DMS 273 treated with DMSO at 0.1 percent for 48 hours (cell line): ENCODE measurements at places on chromosomes 11 and 22.

GRCh38 chr11:440065-441042 lies 1.5 kb downstream of the ANO9 start:
- no peak for DNase-seq

GRCh38 chr11:128465531-128465930 lies 121.8 kb downstream of the ETS1 start:
- no peak for DNase-seq

DNA sequence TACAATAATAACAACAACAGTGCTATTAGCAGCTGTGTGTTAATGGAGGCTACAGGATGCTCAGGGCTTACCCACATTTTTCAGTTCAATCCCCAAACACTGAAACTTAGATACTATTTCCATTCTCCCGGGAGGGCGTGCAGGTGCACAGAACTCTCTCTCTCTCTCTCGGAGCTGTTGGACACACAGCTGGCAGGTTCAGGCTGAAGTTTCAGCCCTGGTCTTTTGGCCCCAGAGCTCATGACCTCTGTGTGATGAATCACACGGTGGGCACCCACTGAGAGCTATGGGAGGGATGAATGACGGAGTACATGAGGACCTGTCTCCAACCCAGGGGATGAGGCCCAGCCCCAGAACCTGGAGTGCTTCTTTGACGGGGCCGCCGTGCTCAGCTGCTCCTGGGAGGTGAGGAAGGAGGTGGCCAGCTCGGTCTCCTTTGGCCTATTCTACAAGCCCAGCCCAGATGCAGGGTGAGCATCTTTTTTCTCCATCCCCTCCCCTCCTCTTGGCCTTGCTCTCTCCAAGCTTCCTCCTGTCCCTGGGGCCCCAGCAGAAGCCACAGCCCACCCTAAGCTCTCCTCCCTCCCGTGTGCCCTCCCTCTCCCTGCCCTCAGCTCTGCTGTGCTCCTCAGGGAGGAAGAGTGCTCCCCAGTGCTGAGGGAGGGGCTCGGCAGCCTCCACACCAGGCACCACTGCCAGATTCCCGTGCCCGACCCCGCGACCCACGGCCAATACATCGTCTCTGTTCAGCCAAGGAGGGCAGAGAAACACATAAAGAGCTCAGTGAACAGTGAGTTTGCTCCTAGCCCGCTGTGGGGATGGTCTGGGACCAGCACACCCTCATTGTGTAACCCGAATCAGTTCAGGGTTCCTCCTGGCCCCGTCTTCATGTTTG lies 16.9 kb downstream of the CSF2RB start:
- DNase-seq = no peak

- DNase-seq = no peak
Observed at GRCh38 chr11:75894036-75894585, 79.1 kb downstream of the UVRAG start.

- DNase-seq = no peak
Observed at GRCh38 chr11:69364921-69365320, 71.0 kb downstream of the MYEOV start.

GRCh38 chr11:26621132-26621531 lies 49.1 kb upstream of the MUC15 start:
- DNase-seq = no peak
